ENCODE measurements at places on chromosomes 1 and 21.

DNA sequence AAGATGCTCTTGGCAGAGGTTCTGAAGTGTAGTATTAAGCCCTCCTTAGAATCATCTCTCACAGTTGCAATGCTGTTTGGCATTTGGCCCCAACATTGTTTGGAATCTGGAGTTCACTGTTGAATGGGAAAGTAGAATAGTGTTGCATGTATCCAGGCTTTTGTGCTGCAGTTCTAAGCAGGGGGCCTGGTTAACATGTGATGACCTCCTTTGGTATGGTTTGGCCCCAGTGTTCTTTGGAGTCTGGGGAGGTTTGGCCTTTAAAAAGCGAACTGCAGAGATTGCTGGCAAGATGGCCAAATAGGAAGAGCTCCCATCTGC lies 61.8 kb upstream of the PLD5 start:
- no peak for DNase-seq

DNA sequence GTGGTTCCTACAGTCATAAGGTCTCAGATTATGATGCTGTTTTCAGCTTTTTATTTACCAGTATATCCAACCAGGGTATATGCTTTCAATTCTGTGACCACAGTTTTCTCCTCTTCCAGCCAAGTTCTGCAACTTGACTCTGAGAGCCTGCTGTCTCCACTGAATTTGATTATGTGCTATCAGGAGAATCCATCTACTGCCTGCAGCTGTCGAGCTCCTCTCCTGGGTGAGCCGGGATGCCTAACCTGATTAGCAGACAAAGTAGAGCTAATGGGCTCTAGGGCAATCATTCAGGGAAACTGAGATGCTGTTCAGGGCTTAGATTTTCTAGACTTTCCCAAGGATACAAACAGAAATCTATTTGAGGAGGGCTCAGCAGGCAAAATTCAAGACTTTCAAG lies 271.5 kb upstream of the BEND5 start:
- no peak for DNase-seq

- no peak for DNase-seq
Measured at GRCh38 chr1:4010284-4010683, 110.2 kb upstream of the C1orf174 start.

GRCh38 chr21:33261635-33262034 lies 4.5 kb upstream of the IL10RB start:
- no peak for DNase-seq

- DNase-seq = no peak
Measured at GRCh38 chr1:61056573-61057439, 25.6 kb upstream of the NFIA start.

DNA sequence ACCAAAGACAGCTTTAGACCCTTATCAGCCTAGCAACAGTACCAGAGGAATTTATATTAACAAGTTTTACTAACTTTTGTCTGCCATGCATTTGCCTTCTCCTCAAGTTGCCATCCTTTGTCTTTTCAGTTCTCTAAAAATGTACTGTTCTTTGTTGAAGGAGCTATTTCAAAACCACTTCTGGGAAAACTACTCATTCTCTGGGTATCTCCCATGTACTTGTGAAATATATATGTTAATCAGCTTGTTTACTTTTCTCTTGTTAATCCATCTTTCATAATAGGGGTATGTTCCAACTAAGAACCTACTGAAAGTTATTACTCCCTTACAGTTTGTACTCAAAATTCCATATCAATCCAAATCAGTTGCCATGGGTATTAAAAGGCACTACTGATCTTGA lies 16.3 kb downstream of the DPYD start:
- DNase-seq = no peak
